ENCODE measurements at places on chromosomes 5 and 9.
A peak's percentile ranks its signal among the peaks of the same experiment; 100 is the strongest.

- DNase-seq = no peak
These were observed 533.3 kb upstream of the CDH9 start for GRCh38 chr5:27571681-27572080.

DNA sequence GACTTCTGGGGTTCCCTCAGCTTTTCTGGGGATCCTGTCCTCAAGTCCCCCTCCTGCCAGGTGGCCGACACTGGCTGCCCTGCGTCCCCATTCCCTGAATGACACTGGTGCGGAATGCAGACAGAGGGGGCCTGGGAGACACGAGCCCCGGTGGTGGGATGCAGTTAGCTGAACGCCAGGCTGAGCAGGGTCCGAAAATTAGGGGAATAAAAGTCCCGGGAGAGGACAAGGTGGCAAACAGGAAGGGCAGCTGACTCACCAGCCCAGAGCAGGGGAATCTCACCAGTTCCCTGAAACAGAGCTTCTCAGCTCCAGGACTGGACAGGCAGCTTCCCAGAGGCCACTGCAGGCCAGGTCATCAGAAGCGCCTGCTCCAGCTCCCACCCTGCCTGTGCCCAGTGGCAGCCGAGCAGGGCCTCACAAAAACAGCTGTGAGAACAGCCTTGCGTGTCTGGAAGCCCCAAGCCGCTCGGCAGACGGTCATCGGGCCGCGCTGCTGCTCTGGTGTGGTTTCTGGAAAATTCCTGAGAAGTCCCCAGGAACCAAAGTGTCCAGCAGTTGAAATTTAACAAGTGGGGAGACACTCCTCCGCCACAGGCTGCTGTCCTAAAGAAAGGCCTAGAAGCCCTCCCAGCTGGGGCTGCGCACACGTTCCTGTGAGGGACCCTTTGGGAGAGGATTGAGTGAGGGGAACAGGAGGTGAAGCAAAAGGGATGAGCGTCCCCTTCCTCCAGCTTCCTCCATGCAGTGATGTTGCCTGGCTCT is 47.6 kb upstream of the EXOC3 start:
- peak; percentile 90 for DNase-seq

- DNase-seq = no peak
These were observed 3.6 kb upstream of the TGFBR1 start for GRCh38 chr9:99101271-99101670.

- peak; percentile 56 for DNase-seq
These were observed 50.3 kb downstream of the MOCS2 start for GRCh38 chr5:53059281-53059680.

GRCh38 chr5:178211095-178212048 is 7.0 kb downstream of the HNRNPAB start:
- no peak for DNase-seq

- DNase-seq = peak; percentile 73
These were observed 149.6 kb downstream of the ZNF608 start for GRCh38 chr5:124596595-124597421.
